ENCODE measurements at places on chromosomes 5 and 9.

DNA sequence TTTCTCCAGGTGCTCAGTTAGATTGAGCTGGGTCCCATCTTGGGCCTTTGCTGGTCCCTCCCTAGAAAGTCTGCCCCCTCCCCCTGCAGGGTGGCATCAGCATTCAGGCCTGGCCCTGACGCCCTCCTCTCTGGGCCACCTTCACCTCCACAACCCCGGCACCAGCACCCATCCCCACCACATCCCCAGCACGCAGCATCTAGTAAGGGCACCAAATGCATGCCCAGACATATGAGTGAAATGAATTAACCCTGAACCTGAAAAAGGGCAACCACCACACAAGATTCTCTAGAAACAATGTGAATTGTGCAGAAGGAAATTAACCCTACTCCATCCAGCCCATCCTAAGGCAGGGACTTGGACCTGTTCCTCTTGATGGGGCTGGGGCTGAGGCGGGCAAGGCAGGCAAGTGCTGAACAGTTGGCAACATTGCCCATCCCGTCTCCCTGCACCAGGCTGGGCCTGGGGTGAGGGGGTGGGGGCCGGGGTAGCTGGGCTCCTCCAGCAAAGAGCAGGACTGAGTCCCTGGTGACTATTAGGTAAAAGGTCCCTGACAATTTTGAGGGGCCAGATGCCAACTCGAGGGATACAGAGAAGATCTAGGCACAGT lies 125.9 kb downstream of the KCNIP1 start:
- no peak for DNase-seq

DNA sequence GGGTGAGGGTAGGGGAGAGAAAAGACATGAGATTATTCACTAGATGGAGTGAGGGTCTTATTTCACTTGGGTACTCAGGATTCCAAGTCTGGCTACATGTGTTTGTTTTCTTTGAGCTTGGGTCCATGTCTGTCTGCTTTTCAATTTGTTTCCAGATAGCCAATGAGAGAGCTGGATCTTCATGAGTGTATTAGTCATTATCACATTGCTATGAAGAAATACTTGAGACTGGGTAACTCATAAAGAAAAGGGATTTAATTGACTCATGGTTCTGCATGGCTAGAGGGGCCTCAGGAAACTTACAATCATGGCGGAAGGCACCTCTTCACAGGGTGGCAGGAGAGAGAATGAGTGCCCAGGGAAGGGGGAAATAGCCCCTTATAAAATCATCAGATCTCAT lies 196.8 kb upstream of the TRIM32 start:
- no peak for DNase-seq

GRCh38 chr9:124437086-124437485 lies 13.2 kb upstream of the ADGRD2 start:
- DNase-seq: no peak

GRCh38 chr5:75168026-75168735 lies 68.5 kb downstream of the ANKRD31 start:
- no peak for DNase-seq

DNA sequence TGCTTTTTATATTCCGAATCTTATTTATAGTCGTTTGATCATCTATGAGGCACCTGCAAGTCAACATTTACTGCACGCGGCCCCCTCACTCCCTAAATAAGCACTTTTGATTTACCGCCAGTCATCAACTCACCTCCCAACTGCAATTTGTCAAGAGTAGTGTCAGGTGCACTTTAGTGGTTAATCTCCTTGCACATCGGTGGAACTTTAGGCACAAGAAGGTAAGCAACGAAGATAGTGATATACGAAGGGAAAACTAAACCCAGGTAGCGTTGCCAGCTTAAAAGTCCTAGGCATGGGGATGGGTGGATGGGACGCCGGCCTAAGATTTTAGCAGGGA lies 513 bp upstream of the RNF180 start:
- no peak for DNase-seq

DNA sequence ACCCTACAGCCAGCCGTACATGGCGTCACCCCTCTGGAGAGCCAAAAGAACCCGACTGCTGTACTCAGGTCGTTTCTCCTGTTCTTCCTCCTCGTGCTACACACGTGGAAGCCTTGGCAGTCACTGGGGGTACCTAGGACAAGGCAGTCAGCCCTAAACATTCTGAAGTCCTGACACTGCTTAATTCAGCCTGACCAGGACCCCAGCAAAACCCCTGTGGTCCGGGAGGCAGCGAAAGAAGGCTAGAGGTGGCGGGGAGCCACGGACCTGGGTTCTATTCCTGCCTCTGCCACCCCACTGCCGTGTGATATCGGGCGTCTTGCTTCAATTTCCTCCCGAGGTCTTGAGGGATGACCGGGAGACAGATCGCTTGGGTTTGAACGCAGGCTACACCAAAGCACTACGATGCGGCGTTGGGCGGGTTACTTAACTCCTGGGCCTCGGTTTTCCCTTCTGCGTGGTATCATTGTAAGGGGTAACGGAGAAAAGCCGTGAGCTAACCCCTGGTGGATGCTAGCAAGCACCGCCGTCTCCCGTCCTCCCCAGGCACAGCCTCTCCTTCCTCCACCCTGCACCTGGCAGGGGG lies 429 bp upstream of the ARL10 start:
- no peak for DNase-seq

DNA sequence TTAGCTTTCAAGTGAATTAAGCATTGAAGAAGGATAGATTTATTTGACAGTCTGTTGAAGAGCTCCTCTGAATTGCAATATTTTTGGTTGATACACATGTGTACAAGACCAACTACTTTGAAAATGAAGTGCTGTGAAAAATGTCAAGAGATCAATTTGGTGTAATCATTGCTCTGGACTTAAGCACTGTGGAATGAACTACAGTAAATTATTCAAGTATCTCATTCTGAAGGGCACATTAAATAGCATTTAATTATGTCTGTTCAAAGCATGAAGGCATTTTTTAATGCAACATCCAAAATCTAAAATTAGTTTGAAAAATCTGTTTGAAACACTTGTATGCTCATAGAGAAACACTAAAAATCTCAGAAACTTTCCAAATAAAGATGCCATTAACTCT lies 107.5 kb downstream of the CDH18 start:
- no peak for DNase-seq

DNA sequence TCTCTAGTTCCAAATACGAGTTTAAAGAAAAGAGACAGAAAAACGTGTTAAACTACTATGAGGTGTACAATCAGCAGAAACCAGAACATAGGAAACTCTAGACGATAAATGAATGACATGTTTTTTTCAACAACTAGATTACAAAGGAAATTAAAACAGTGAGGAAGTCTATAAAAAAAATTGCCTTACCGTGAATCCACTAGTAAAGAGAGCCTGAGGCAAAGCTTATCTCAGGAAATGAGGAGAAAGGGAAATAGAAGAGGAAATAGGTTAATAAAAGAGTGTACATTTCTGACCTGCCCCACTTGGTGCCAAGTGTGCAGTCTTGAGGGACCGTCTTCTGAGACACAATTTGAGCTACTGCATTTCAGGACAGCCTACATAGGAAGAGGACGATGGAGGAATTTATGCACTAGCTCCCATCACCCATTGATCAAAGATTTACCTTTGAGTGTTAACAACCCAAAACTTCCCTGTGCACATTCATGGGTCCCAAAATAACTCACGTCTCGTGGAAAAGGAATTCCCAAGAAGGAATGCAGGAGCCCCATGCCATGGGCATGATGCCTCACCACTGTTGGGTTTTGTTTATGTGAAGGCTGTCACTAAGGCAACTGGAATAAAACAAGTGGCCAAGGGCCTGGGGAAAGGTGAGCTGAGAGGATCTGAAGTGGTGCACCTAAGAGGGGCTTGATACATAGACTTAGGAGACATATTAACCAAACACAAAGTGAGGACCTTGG lies 53.6 kb upstream of the SLC1A3 start:
- DNase-seq: no peak

DNA sequence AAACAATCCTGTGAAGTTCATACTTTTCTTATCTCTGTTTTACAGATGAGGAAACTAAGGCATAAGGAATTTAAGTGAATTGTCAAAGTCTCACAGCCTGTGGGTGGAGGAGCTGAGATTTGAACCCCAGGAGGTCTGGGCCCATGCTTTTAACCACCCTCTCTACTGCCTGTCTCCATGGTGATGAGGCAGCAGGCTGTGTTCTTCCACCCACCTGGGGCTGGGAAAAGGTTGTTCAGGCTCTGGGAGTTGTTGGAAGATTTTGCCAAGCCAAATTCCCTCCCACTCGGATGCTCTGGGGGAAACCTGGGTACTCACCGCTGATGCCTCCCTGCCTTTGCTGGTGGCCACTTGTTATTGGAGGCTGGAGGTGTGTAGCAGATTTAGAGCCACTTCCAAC lies 18.3 kb upstream of the SYNPO start:
- no peak for DNase-seq

- DNase-seq: no peak
These were observed 90.3 kb downstream of the NUDT12 start for GRCh38 chr5:103472265-103472664.

DNA sequence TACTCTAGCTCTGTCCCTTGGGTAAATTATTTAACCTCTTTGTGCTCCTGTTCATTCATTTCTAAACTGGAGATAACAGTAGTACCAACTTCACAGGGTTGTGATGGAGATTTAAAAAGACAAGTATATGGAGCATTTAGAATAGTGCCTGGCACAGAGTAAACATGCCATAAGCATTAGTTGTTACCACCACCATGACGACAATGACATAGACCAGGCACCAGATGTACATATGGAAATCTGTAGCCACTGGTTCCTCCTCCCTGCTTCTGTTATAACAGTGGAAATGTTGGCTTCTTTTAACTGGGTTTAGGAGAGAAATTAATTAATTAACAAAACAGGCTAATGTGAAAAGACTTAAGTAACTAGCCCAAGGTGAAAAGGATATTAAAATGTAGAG lies 217.5 kb downstream of the DENND1A start:
- no peak for DNase-seq

- DNase-seq: no peak
These were observed 665.1 kb downstream of the CDH18 start for GRCh38 chr5:19322716-19323485.

DNA sequence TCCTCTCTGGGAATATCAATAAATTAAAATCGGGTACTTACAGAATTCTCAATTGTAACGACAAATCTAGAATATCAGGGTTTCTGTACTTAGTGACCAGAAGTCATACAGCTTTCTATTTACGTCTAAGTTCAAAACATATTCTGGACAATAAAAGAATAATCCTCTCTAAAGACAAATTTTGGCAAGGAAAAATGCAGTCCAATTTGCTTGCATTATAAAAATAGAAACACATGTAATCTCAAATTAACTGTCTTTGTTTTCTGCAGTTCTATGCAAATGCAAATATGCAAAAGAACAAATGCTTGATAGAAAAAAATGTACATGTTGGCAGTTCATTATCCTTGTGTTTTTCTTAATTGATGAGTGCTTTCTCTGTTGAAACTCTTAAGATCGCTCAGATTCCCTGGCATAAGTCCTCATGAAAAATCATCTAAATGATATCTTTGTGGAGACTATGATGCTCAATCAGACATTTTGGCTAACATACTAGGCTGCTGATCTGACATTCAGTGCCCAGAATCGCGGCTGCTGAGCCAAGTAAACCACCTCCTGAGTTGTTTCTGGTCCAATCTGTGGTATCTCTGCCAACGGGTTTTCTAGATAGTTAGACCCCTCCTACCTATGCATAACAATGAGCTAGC lies 990.1 kb upstream of the C9orf72 start:
- no peak for DNase-seq

DNA sequence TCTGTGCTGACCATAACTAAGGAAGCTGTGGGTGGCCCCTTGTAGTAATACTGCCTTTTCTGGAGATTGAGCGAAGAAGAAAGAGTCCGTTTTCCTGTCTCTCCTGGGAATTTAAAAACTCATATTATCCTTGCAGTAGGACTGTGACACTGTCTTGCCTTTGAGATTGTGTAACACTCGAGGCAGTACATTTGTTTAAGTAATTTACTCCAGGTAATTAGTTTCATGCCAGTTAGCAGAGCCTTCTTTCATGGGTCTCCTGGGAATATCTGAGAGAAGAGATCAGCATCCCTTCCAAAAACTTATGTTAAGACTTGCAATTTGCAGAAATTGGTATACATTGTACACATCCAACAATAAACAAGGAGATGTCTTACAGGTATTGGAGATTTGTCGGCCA lies 405.6 kb downstream of the DMRT2 start:
- DNase-seq: no peak

GRCh38 chr5:158463938-158464337 lies 605.0 kb upstream of the CLINT1 start:
- DNase-seq: no peak

DNA sequence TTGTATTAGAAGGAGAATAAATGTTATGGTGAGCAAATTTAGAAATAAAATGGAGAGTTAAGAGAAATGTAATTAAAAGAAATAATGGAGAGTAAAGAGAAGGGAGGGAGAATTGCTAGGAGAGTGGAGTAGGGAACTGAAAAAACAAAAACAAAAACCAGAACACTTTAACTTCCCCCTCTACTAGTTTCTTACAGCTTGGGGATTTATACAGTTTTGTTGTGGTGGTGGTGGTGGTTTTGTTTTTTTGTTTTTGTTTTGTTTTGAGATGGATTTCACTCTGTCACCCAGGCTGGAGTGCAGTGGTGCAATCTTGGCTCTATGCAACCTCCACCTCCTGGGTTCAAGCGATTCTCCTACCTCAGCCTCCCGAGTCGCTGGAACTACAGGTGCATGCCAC lies 322.4 kb downstream of the TMEM167A start:
- no peak for DNase-seq

DNA sequence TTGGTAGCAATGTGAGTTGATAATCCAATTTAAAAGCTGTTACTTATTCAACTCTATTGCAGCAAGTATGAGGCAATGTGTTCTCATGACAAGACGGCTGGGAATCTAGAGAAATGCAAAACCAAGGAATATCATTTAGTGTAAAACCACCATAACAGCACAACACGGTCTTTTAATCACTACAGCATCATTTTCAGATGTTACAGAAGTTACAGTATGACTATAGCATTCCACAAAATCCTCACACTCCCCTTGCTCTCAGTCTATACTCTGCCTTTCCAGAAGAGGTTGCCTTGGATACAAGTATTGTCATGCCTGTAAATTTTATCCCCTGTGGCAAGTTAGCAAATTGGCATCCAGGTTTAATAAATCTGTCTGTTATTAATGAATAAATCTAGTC lies 28.6 kb upstream of the TAS2R1 start:
- no peak for DNase-seq

- DNase-seq: no peak
These were observed 156.0 kb downstream of the COL23A1 start for GRCh38 chr5:178434016-178434761.

- no peak for DNase-seq
These were observed 23.0 kb downstream of the ABL1 start for GRCh38 chr9:130857864-130858738.

Measured in stimulated activated CD4-positive, alpha-beta T cell treated with anti-CD3 and anti-CD28 coated beads, TNF-alpha, amount 100 ng/mL, for 1 hour (primary cell).